ENCODE measurements at places on chromosomes 5 and 9.

DNA sequence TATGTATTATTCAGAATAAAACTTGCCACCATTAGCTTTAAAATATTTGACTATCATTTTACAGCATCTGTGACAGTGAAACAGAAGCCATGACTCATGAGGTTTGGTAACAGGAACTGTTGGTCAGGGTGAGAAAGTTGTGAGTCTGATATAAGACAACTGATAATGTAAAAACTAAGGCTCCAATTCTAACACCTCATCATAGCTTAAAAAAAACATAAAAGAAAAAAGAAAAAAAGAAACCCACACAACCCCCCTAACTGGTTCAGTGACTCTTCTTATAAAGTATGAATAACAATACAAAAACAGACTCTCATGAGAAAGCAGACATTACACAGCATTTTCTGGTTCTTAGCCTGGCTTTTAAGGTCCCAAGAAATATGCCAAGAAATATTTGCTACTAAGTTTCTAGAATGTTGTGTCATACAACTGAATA is 85.8 kb downstream of the MRPS27 start:
- DNase-seq = peak; percentile 57

DNA sequence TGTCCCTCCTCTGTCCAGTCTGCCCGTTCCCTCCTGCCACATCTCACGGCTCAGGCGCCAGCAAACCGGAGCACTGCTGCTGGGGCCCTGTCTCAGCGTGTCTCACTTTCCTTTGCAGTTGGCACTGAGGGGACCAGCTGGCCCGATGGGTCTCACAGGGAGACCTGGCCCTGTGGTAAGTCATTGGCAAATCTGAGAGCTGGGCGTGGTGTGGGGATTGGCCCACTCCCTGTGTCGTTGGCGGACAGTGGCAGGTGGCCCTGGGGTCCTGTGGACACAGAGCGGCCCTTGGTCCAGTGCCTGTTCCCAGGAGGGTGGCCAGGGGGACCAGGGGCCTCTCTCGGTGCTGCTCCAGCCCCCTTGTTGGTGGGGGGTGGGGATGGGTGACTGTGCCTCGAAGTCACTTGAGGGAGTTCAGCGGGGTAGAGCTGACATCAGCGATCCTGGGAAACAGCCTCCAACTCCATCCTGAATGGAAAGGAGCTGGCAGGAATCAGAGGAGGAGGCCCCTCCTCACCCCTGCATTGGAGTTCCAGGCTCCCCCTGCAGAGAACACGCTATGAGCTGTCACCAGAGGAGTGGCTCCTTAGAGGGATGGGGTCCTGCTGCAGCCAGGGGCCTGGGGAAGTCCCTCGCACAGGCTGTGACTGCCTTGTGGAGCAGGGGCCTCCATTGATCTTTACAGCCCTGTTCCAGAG is 111.0 kb downstream of the COL5A1 start:
- no peak for DNase-seq

- no peak for DNase-seq
These were observed 158.4 kb downstream of the NIPBL start for GRCh38 chr5:37034955-37035354.

DNA sequence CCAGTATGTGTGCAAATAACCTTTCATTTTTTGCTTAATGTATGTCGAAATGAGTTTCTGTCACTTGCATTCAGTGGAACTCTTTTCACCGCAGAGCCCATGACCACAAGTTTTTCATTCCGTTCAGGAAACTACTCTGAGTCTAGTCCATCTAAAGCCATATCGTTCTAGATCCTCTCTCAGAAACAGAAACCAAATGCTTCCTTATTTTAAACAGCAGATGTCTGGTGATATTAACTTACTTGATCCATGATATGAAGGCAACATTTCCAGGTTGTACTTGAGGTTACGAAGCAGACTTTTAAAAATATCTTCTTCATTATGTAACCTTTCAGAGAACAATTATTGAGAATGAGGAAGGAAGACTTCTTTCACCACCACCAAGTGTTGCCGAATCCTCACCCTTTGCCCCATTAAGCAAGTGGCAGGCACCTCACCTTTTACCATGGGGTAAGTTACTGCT is 72.4 kb upstream of the GNAQ start:
- DNase-seq = no peak

DNA sequence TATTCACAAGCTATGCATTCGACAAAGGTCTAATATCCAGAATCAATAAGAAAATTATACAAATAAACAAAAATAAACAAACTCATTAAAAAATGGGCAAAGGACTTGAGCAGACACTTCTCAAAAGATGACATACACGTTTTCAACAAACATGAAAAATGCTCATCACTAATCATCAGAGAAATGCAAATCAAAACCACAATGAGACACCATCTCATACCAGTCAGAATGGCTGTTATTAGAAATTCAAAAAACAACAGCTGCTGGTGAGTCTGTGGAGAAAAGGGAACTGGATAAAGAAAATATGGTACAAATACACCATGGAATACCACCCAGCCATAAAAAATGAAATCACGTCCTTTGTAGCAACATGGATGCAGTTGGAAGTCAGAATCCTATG is 45.1 kb upstream of the PUM3 start:
- no peak for DNase-seq

- no peak for DNase-seq
These were observed 22.1 kb upstream of the GABBR2 start for GRCh38 chr9:98730871-98731270.

- no peak for DNase-seq
These were observed 23.2 kb downstream of the TPPP start for GRCh38 chr5:669842-670395.

- no peak for DNase-seq
These were observed 8.9 kb downstream of the OTP start for GRCh38 chr5:77629509-77630113.

DNA sequence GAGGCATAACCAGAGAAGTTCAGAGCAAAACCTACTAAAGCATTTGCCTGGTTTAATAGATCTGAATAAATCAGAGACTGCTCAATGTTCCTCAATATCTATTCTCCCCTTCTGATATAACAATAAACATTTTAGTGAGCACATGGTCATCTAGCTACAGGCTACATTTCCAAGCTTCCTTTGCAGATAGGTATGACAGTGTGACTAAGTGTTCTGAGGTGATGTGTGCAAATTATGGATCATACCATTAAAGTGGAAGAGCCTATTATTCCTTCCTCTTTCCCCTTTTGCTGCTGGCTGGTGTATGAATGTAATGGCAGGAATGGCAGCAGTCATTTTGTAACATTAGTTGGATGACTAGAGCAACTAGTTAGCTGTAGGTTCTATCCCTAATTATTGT is 285.8 kb upstream of the RASA1 start:
- no peak for DNase-seq

- DNase-seq = no peak
These were observed 563.9 kb upstream of the TLE4 start for GRCh38 chr9:79007701-79008483.

GRCh38 chr5:83895860-83896259 is 175.2 kb upstream of the HAPLN1 start:
- no peak for DNase-seq

DNA sequence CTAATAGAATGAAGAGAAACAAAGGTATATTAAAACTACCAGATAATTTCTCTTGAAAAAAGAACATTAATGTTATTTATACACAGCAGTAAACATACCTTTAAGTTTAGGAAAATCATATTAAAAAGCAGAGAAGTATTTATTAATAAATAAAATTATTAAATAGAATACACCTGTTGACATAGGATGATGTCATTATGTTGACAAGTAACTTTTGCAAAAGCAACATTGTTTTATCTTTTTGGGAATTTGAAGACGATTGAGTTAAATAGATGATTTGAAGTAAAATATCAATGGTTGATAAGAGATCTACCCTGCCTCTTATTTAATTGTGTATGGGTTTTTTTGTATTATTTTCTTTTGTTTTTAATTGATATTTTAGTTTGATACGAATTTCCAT is 711.1 kb upstream of the NUDT12 start:
- no peak for DNase-seq

GRCh38 chr5:74543162-74543995 is 97.1 kb downstream of the ENC1 start:
- DNase-seq = peak; percentile 86

- DNase-seq = peak; percentile 78
These were observed 71.5 kb downstream of the ARHGAP26 start for GRCh38 chr5:142841511-142842265.

GRCh38 chr5:11922394-11922793 is 18.1 kb upstream of the CTNND2 start:
- no peak for DNase-seq

DNA sequence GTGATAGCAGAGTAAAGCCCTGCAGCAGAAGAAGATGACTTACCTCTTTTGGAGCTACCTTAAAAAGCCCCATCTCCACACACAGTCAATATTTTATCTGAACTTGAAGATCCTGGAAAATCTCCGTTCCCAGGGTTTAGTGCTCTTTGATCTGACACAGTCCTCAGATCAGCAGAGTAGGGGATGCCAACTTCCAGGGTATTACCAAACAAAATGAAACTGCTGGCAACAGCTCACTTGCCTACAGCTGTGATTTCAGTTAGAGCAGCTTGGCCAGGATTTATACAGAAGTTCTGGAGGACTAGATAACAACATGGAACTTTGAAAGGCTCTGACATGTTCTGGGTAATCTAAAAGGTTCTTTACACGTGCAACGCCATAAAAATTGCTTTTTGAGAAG is 1537.8 kb upstream of the ACO1 start:
- no peak for DNase-seq

- DNase-seq = no peak
These were observed 41.5 kb upstream of the EGFL7 start for GRCh38 chr9:136621019-136621733.

DNA sequence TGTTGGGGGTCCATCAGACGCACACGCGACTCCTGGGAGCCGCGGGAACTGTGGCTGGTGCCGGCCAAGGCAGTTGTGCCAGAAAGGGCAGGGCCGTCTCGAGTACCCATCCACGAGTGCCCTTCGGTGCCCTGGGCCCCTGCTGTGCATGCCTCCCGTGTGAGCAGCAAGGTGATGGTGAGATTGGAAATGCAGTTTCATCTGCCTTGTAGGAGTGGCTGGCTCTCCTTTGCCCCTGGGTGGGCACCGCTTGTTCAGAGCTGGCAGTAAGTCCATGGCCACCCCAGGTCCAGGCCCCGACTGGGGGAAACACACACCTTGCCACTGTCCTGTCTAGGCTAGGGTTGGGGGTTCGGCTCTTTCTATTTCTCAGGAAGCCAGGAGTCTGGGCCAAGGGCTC is 5.7 kb downstream of the NKD2 start:
- no peak for DNase-seq

GRCh38 chr9:130681769-130682420 is 11.7 kb upstream of the EXOSC2 start:
- no peak for DNase-seq

DNA sequence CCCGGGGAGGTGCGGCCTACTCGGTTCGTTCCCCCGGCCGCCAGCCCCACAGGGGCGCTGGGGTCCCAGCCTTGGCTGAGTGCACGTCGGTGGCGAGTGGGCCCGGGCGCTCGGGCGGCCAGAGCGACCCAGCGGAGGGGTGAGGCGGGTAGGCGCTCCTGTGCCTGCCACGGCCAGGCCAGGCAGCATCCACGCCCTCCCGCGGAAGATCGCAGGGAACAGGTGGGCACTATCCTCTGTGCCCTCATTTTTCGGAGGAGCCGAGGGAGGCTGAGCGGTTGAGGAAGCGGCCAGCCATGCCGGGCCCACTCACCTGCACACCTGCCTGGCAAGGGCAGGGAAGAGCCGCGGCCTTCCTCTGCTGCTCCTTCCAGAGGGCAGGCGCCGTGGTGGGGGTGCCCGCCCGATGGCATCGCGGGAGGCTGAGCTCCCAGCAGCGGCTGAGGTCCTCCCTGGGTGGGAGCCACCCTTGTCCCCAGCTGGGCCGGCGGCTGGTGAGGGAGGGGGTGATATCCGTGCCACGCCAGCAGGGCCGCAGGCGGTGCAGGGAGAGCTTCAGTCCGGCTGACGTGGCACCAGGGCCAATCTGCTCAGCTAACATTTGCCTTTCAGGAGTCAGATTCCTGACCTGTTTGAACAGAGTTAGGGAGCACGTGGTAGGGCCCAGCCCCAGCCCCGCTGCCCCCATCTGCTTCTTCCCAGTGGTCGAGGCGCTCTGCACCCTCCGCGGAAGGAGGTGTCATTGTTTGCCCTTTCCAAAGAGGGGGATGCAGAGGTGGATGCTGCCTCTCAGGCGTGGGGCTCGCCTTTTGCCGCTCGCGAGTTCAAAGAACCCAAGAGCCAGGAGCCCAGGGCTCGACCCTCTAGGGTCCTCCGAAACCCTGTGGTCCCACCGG is 1.6 kb upstream of the SEC16A start:
- DNase-seq = no peak

DNA sequence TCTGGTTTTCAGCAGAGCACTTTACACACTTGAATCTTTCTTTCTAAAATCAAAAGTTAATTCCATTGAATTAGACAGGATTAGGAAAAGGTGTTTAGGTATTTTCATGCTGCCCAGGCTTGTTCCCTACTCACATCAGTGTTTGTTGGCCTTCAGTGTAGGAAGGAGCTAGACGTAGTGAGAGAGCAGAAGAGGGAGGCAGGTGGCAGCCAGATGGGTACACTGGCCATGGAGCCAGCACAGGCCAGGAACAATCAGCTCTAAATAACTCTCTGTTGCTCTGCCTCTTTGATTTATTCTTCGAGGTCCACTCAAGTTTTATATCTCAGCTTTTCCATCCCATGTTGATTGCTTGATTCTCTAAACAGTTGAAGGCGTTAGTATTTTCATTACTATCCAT is 529.6 kb downstream of the PSAT1 start:
- DNase-seq = no peak

GRCh38 chr5:120794121-120794520 is 330.0 kb downstream of the PRR16 start:
- peak; percentile 54 for DNase-seq

DNA sequence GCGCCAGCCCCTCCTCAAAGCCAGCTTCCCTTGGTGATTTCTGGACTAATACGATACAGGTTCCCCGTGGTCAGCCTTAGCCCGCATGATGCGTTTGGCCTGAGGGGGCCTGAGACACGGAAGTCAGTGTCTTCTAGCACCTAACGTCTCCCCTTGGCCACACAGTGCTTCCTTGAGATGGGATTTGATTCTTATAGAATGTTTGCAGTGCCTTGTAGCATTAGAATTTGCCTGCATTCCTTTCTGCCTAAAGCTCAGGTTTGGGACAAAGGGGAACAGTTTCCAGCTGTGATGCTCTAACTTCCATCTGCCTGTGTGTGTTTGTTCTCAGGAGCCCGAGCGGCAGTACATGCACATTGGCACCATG is 34.4 kb downstream of the CFAP90 start:
- DNase-seq = no peak

DNA sequence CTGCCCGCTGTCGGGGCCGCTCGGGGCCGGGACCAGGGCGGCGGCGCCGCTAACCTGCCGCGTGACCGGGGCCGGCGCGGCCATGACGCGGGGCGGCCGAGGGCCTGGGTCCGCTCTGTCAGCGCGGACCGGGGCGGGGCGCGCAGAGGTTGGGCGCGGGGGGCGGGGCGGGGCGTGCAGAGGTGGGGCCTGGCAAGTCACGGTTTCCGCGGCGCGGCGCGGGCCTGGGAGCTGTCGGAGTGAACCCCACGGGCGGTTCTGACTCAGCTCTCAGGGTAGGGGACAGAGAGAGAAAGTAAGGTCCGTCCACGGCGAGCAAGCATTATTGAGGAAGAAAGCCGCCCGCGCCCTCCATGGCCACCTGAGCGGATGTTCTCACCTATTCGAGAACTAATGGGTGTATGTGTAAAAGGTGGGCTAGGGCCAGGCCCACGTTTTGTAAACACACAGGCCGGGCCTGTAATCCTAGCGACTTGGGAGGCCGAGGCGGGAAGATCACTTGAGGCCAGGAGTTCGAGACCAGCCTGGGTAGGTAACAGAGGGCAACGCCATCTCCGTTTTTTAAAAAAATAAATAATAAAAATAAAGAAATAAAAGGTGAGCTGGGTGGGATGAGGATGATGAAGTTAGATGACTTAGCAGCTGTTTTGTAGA is at the start of gene PRXL2C:
TSS of gene PRXL2C (minus strand) at position 120 of the 654 bp plus-strand sequence. CDS start at position 84, 36 bp downstream.
- peak; percentile 65 for DNase-seq
